Stimulated activated CD4-positive, alpha-beta T cell treated with anti-CD3 and anti-CD28 coated beads, Interleukin-1b, Interleukin-23, amount 100 ng/mL, for 1 hour (primary cell): ENCODE measurements at places on chromosomes 2 and 18.

DNA sequence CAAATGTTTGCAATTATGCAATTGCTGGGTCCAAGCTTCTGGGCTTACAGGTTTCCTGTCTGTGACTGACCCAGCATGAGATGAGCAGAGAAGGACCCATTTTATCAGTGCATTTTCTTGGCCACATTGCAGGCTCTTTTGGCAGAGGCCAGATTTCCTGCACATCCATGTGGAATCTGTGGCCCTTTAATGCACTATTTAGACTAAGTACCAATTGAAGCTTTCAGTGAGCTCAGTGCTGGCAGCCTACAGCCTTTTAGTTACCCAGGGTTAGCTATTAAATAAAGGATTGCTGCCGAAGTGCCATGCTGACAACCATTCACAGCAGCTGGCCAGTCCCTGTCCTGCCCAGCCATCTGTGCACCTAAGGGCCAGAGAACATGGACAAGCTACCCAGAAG is 165.0 kb downstream of the ANKRD30B start:
- no peak for DNase-seq

- no peak for DNase-seq
Observed at GRCh38 chr2:201795607-201796477, 10.5 kb upstream of the CDK15 start.

GRCh38 chr2:140246058-140246457 is 1465.9 kb upstream of the NXPH2 start:
- no peak for DNase-seq

DNA sequence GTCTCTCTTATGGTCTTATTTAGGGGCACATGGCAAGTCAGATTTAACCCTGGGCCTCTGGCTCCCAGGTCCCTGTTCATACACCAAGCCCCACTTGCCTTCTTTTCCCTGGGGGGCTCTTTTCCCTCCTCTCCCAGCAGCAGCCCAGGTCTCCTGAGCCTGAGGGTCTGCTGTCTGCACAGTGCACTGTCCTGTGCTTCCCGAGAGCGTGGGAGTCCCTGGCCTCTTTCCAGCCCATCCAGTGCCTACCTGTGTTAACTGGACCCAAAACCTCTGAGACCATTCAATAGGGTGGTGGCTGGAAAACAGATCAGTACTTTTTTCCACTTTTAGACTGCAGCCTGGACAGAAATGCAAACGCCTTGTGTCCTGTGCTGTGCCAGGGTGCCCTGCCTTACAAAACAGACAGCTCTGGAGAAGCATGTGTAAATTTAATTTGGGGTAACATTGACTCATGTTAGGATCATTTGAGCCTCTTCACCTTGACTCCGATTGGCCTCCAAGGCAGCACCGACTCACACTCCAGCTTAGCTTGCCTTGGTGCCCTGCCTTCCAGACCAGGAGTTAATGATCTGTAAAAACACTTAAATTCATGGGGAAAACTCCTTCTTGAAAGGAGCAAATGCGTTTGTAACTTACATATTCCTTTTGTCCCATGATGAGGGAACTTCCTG is 34.3 kb downstream of the TWIST2 start:
- DNase-seq = no peak

GRCh38 chr2:130765464-130765863 is 10.1 kb downstream of the AMER3 start:
- no peak for DNase-seq

DNA sequence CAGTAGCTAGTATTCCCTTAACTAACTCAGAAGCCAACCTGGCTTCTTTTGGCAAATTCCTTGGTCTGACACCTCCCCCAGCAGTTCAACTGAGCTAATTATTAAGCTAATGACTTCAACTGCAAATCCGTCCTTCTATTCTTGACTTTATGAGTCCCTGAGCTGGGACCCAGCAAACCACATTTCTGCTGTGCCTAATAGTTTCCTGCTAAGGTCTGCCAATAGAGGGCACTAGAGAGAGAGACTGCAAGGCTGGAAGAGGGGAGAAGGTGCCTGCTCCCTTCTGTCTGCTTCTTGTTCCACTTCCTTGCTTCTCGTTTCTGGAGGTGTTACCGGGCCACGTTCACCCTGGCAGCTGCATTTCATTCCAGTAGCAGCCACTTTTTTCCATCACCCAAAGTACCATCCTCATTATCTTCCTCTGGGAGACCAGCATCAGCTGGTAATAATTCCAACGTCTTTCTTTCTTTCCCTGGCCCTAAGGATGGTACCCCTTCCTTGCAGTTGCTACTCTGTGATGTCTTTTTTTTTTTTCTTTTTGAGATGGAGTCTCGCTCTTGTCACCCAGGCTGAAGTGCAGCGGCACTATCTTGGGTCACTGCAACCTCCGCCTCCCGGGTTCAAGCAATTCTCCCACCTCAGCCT is 352.0 kb downstream of the TNS1 start:
- DNase-seq = no peak

- no peak for DNase-seq
Observed at GRCh38 chr2:152452256-152452973, 117.4 kb downstream of the FMNL2 start.

GRCh38 chr2:231686192-231687100 is 21.9 kb upstream of the PTMA start:
- DNase-seq = no peak

DNA sequence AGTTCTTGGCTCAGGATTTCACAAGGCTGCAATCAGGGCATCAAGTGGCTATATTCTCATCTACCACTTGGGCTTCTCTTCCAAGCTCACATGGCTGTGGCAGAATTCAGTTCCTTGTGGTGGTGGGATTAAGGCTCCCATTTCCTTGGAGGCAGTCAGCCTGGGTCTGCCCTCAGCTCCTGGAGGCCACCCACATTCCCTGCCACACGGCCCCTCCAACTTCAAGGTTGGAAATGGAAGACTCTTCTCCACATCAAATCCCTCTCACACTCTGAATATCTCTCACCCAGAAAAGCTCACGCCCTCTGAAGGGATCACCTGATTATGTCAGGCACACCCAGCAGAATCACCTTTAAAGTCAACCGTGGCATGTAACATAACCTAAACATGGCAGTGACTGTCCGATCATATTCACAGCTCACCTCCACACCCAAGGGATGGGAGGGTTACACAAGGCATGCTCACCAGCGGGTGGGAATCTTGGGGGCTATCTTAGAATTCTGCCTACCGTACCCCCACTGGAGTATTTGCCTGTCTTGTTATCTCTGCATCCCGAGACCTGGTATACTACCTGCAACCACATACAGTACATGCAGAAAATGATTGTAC is 256.2 kb upstream of the KLHL29 start:
- DNase-seq = no peak

GRCh38 chr2:67671464-67672450 is 274.6 kb downstream of the ETAA1 start:
- no peak for DNase-seq

- DNase-seq = no peak
Observed at GRCh38 chr2:86331384-86331783, 6.0 kb downstream of the REEP1 start.

GRCh38 chr2:144495227-144496091 is 24.5 kb downstream of the ZEB2 start:
- no peak for DNase-seq

DNA sequence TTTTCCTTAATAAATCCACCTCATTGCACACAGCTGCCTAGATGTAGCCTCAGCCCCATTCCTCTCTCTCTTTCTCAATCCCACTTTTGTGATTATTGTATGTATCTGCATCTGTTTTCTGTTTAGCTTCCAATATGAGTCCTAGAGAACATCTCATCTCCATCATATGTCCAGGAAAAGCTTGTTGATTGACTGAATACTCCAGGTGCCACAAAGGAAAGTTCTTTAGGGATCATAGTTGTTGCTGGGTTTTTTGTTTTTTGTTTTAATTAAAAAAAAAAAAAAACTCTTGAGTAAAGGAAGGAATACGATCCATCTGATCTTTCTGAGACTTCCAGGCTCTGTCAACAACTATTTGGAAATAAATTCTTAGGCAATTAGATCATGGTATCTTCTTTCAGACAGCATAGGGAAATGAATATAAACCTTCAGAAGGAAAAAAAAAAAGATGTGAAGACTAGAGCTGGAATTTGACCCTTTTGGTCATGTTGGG is 42.5 kb downstream of the KIAA2012 start:
- no peak for DNase-seq
